ENCODE measurements at places on chromosomes 12 and 14.

DNA sequence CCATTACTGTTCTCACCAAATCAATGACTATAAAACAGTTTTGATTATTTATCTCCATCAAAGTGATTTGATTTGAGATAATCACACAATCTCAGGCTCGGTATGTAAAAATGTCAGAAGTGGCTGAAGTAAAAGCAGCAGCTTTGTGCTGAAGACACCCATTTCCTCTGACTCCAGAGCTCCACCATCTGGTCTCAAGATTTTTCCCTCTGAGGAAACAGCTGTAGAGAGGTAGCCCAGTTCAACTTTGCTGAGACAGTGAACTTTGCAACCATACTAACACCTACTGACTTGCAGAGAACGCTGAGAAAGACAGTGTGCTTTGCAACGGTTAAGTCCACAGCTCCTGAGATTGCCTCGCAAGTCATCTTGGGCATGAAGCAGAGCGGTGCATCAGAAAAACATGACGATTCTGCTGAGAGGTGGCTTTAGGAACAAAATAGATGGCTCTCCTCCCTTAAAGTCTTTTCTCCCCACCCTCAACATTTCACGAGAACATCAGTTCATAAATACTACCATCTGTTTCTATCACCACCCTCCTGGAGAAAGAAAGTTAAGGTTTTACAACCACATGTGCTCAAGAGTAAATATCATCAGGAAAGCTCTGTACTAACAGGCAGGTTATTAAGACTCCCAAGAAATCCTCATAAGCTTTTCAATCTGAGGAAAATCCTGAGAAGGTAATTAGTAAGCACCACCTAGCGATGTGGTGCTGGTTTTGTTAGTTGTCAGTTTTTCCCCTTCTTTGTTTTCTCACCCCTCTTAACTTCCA is 34.8 kb downstream of the HIGD1C start:
- DNase-seq = peak; percentile 57

- DNase-seq = no peak
Observed at GRCh38 chr14:30624132-30624423, 2.0 kb downstream of the SCFD1 start.

DNA sequence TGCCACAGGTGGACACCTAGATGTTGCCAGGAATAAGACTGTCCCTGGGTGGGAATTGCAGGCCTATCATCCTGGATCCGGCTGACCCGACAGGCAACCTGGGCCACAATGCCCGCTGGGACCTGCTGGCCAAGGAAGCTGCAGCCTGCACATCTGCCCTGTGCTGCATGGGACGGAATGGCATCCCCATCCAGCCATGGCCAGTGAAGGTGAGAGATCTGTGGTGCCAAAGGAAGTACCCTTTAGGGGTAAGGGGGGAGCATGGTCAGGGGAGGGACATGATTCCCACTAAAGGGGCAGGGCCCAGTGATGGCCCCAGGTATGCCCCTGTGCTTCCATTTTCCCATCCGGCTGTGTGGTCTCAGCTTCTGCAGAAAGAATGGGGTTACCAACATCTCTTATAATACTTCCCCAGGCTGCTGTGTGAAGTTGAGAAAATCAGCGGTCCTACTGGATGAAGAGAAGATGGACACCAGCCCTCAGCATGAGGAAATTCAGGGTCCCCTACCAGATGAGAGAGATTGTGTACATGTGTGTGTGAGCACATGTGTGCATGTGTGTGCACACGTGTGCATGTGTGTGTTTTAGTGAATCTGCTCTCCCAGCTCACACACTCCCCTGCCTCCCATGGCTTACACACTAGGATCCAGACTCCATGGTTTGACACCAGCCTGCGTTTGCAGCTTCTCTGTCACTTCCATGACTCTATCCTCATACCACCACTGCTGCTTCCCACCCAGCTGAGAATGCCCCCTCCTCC is 8.6 kb upstream of the OAS2 start:
- DNase-seq = no peak

DNA sequence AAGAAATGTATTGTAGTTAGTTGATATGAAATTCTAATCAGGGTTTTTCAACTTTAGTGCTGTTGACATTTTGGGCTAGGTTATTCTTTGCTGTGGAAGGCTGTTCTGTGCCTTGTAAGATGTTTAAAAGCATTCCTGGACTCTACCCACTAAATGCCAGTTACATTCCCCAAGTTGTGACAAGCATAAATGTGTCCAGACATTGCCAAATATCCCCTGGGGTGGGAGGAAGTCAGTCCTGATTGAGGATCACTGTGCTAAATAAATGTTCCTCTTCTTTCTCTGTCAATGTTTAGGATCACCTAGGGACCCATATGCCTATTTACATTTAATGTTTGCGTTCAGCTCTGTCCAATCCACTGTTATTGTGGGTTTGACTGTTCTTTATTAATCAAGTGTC is 268.3 kb downstream of the TMTC2 start:
- no peak for DNase-seq

DNA sequence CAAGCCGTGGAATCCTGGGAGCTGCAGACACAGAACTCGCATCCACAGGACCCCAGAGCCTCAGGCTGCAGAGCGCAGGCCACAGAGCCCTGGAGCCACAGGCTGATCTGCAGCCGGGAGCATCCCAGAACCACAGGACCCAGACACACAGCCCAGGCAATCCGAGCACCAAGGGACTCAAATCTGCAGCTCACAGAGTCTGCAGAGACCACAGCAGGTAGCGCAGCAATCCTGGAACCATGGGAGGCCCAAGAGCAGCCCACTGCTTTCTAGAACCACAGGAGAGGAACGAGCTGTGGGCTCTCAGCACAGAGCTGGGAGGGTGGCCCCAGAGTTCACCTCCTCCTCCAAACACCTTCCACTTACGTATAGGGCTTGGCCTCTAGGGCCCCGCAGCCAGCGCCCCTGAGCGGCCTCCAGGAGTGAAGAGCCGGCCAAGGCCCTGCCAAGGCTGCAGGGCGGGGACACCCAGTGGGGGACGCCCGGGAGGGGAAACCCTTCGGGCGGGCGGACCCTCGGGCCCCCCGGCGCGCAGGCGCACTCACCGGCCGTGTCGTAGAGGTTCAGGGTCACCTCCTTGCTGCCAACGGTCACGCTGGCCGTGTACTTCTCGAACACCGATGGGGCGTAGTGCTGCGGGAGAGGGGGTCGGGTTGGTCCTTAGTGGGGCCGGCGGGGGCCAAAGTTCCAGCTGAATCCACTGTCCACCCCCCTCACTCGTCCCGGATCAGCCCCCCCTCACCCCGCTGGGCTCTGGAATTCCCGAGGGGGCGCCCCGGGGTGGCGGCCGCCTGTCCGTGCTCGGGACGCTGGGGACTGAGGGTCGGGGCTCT is 665 bp downstream of the RHOF start:
- peak; percentile 67 for DNase-seq

DNA sequence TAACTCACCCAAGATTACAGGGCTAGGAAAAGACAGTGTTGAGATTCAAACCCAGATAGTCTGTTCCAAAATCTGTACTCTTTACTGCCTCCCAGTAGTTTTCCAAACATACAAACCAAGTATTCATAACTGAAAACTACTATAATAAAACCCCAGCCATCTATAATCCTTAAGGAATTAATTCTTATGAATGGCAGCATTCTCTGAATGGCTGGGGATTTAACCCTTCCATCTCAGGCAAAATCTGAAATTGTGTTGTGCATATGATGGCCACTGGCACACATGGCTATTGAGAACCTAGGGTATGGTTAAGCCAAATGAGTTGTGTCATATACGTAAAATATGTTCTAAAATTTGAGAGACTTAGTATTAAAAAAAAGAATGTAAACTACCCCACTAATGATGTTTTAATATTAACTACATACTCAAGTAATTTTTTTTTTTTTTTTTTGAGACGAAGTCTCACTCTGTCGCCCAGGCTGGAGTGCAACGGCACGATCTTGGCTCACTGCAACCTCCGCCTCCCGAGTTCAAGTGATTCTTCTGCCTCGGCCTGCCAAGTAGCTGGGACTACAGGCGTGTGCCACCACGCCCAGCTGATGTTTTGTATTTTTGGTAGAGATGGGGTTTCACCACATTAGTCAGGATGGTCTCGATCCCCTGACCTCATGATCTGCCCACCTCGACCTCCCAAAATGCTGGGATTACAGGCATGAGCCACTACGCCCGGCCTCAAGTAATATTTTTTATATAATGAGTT is 16.7 kb downstream of the PPP1R13B start:
- DNase-seq = no peak
